ENCODE measurements at places on chromosomes 4 and X.
A peak's percentile ranks its signal among the peaks of the same experiment; 100 is the strongest.

- no peak for DNase-seq
Observed at GRCh38 chr4:11069083-11069482, 359.6 kb downstream of the HS3ST1 start.

DNA sequence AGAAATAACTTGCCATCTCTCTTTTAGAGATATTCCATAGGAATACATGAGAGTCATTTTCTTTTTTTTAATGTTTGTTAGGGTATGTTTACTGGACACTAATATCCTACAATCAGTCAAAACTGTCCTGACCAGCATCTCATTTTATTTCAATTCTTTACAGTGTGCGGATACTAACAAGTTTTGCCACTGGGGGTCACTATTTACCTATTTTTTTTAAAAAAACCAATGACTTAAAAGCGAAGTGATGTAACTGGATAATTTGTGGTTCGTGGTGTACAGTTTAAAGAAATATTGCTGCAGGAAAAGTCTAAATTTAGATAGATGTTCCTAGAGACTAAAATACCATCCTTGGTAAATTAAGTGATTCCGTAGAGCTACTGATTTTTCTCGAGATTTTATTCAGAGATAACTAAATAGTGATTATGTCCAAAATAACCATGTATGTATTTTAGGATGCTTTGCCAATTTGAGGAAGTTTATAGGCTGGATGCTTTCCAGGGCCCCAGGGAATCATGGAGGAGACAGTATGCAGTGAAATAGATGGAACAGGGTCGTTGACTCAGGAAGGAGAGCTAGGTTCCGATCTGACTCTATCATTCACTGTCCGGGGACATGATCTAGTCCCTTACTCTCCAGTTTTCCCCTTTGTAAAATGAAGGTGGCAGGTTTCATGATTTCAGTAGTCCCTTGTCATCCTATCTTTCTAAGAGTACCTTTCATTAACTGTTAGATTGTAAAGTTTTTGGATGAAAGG is 34.0 kb upstream of the GNPDA2 start:
- peak; percentile 38 for DNase-seq

- DNase-seq, result peak; percentile 88
Observed at GRCh38 chrX:101390664-101391525, at the start of gene RPL36A. Gene RPL36A, plus strand, starts transcription at chrX:101391011. Its CDS starts 33 bp downstream, at chrX:101391044.

- no peak for DNase-seq
Observed at GRCh38 chrX:154715825-154716224, 35.1 kb downstream of the GAB3 start.

DNA sequence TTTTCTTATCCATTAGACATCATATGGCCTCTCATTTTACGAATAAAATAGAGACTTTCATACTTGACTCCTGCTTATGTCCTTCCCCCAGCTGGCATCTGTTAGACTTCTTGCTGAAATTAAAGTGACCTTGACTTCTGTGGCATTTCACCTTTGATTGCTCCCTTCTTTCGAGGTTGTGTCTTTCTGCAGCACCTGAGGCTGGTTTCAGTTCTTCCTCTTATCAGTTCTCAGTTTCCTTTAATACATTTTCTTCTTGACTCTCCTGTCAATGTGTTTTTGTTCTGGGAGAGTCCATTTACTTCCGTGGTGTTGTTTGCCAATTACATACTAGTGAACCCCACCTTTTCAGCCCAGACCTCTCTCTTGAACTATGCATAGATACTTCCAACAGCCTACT is 81.6 kb downstream of the RBPJ start:
- DNase-seq, result no peak

DNA sequence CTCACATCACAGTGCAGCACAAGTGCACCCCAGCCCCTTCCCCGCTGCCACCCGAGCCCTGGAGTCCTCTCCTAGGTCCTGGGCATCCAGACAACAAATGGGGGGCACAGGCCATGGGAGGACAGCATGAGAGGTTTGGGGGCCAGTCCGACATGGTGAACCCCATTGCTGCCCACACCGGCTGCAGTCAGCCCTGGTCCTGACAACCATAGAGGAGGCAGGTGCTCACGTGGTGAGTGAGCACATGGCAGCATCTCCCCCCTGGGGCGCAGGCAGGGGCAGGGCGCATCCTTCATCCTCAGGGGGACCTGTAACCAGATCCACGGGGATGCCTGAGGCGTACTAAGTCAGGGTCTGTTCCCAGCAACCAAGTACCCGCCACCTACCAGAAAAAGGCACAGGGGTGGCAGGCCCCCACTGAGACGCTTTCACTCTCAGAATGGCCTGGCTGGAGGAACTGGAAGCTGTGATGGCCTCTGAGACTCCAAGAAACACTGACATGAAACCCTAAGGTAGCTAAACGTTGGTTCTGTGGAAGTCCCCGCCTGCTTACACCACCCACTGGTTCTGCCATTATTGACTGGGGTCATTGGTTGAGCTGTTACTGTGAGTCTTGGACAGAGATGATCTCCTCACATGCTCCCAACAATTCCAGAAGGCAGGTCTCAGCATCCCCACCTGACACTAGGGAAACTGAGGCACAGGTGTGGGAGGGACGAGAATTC is 6.5 kb downstream of the ZFYVE28 start:
- no peak for DNase-seq

GRCh38 chrX:153866302-153867019 is 19.5 kb downstream of the L1CAM start:
- DNase-seq, result no peak

DNA sequence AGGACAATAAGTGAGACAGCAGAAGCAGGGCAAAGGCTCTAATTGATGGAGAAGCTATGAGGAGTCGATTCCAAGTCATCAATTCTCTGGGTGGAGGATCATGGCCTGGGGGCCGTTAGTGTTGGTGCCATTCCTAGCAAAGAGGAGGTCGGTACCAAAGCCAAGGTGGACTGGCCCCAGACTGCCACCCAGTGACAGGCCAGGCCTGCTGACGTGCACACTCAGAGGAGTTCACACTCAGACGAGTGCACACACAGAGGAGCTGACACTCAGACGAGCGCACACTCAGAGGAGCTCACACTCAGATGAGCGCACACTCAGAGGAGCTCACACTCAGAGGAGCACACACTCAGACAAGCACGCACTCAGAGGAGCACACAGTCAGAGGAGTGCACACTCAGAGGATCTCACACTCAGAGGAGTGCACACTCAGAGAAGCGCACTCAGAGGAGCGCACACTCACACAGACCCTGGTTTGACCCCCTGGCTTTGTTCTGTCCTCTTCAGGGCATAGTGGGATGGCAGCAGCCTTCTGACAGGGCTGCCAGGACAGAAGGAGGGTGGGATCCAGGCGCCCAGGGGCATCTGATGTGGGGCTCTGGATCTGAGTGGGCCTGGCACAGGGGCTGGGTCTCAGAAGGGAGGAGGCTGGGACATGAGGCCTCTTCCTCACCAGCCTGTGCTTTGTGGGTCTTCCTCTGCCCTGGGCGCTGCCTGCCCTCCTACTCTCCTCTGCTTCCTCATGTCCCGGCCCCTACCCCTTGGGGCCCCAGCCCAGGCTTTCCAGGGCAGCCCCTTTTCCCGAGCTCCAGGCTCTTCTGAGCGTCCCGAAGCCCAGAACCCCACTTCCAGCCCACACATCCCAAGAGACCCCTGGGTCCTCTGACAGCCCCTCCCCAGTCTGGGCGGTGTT is 41.7 kb upstream of the NKX1-1 start:
- DNase-seq, result no peak

- no peak for DNase-seq
Observed at GRCh38 chrX:1140236-1140681, 72.2 kb downstream of the CRLF2 start.

DNA sequence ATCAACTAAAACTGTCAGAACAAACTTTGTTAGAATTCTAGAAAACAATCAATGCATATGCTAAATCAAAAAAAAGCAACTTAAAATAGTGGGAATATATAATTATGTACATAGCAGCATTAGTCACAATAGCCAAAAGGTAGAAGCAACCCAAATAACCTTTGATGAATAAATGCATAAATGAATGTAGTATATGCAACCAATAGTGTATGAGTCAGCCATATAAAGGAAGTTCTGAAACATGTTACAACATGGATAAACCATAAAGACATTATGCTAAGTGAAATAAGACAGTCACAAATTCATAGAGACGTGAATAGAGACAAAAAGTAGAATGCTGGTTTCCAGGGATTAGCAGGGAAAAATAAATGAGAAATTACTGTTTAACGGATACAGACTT is 762.8 kb upstream of the INTU start:
- DNase-seq, result no peak

DNA sequence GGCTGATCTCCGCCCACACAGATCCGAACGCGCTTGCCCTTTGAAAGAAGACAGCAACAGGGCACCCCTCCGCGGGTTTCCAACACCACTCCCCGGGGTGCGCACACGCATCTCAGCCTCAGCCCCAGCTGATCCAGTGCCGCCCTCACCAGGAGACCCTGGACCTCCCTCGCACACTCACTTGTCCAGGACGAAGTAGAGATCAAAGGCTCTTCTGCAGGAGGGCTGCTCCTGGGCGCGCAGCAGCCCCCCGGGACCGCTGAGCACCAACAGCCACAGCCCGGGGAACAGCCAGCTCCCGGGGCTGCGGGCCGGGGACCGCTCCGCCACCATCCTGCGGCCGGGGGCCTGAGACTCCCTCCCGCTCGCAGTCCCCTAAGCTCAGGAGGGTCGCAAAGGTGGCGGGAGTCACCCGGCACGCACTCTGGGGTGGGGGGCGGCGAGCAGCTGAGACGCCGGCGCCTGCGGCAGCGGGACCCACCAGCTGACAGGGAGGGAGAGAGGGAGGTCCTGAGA is 743 bp downstream of the ANTXR2 start:
- DNase-seq, result peak; percentile 51

GRCh38 chr4:36399762-36400353 is 118.4 kb downstream of the DTHD1 start:
- peak; percentile 14 for DNase-seq

GRCh38 chrX:71396576-71396975 is 30.4 kb downstream of the TAF1 start:
- DNase-seq, result no peak

GRCh38 chr4:34066126-34066525 is 2178.2 kb downstream of the ARAP2 start:
- no peak for DNase-seq

GRCh38 chr4:23769406-23769805 is 120.4 kb downstream of the PPARGC1A start:
- no peak for DNase-seq
